ENCODE measurements at places on chromosomes 1 and 21.

- no peak for DNase-seq
Observed at GRCh38 chr1:246828818-246829217, 102.9 kb downstream of the AHCTF1 start.

DNA sequence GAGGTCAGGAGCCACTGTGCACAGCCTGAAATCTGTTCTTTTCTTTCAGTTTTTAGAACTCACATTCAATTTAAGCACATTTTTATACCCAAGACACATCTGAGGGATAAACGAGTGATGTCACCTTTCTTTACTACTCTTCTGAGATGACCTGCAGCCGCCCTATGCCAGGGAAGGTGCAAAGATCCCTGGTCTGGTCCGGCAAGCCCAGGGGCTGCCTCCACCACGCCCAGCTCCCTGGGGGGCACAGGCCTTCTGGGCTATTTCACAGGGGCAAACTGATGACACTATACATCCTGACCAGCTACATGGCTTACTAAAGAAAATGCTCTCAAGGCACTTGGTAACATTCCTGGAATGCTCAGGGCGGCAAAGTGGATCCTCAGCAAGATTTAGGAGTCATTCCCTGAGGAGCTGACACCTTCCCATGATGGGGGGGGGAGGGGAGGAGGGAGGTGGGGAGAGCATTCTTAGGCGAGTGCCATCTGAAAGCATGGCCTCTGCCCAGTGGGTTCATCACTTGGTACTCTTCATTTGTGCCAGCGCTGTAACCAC is 11.3 kb downstream of the MRAP start:
- DNase-seq: no peak

DNA sequence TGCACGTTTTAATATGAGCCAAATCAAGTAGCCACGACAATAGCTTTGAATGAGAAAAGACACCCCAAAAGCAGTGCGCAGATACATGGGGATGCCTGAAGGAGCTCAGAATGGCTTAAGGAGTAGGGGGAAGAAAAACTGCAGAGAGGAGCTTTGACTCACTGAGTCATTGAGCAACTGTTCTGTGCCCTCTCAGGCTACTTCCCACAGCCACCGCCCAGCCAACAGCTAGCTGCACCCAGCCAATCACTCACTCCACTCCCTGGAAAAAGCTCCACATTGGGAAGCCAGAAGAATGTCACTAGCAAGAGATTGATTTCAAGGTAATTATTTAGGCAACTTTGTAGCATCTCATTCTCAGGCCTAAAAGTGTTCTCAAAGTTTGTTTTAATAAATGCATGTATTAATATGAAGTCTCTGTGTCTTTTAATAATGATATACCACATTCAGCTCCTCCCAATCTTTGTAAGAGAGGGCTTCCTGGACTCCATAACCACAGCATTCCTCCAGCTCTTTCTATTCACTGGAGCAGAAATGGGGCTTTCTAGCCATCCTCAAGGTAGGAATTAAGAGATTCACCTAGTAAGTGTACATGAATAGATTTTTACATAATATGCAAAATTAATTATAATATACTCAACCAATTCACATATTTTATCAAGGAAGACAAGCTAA is 16.8 kb downstream of the DUSP10 start:
- no peak for DNase-seq

GRCh38 chr1:210250665-210250997 is 18.0 kb downstream of the SERTAD4 start:
- peak; percentile 80 for DNase-seq

- no peak for DNase-seq
Observed at GRCh38 chr1:244968881-244969280, 104.5 kb upstream of the HNRNPU start.

- no peak for DNase-seq
Observed at GRCh38 chr1:152013664-152014237, 20.1 kb upstream of the S100A10 start.

- DNase-seq: peak; percentile 68
Observed at GRCh38 chr1:21524686-21525339, 15.6 kb downstream of the ALPL start.

- no peak for DNase-seq
Observed at GRCh38 chr1:81689531-81689941, 111.2 kb upstream of the ADGRL2 start.

GRCh38 chr21:44681861-44682579 is at the start of gene KRTAP12-1:
Gene KRTAP12-1, minus strand, starts transcription at chr21:44682163. Its CDS starts 40 bp downstream, at chr21:44682123.
- DNase-seq: no peak

- DNase-seq: no peak
Observed at GRCh38 chr1:32311709-32312393, 20.0 kb downstream of the HDAC1 start.

- DNase-seq: no peak
Observed at GRCh38 chr1:223229756-223230155, 86.7 kb upstream of the TLR5 start.

DNA sequence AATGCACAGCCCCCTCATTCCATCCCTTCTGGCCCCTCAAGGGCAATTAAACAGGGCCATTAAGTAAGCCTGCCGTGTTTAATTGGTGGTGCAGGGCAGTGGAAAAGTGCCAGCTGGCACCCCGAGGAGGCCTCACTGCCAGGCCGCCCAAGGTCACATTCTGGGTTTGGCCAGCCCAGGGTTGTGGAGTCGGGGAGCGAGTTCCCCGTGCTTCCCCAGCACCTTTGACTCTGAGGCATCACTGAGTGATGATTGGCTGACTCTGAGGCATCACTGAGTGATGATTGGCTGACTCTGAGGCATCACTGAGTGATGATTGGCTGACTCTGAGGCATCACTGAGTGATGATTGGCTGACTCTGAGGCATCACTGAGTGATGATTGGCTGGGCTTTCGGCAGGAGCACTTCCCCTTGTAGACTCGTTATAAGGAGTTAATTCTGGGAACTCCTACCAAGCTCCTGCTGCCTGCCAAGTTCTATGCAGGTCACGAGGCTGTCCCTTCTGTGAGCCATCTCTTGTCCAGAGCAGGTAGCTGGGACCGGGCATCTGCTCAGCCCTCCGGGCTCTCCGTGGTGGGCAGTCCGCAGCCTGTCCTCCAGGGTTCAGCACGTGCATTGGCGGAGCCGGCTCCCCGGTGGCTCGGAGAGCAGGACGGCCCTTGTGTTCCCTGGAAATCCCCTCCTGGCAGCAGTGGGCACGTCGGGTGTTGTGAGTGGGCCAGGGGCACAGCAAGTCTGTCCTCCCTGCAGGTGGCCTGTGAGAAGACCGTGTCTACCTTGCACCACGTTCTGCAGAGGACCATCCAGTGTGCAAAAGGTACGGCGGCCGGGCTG is 20.9 kb downstream of the CSTB start:
- no peak for DNase-seq

DNA sequence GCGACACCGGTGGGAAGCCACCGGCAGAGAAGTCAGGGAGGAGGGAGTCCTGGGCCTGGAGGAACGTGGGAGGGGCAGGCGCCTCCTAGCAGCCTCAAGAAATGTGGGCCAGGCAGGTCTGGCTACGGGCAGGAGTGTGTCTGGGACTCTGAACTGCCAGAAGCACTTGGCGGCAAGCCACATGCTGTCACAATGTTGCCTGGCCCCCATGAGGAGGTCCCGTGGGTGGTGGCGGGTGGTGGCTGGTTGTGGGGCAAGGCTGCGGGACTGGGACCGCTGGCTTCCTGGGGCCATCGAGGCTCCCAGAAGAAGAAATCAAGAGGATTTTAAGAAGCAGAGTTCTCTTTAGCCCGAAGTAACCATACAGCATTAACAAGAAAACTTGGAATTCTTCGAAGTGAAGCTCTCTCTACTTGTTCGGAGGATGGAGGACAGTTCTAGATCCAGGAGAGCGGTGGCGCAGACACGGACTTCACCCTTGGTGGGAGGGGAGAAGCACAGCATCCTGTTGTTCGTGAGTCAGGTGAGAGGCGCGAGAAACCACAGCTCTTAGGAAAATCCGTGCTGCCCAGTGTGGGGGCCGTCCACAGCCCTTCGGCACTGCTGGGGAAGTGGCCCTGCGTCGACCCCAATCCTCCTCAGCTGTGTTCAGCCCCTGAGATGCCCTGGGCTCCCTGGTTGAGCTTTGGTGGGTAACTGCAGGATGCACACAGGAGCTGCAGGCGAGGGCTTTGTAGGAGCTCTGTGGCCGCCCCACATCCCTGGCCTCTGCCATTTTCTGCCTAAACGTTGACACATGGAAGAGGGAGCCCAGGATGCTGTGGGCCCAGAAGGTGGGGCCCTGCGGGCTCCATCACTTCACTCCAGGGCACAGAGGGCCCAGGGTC is 12.4 kb downstream of the SKI start:
- no peak for DNase-seq

DNA sequence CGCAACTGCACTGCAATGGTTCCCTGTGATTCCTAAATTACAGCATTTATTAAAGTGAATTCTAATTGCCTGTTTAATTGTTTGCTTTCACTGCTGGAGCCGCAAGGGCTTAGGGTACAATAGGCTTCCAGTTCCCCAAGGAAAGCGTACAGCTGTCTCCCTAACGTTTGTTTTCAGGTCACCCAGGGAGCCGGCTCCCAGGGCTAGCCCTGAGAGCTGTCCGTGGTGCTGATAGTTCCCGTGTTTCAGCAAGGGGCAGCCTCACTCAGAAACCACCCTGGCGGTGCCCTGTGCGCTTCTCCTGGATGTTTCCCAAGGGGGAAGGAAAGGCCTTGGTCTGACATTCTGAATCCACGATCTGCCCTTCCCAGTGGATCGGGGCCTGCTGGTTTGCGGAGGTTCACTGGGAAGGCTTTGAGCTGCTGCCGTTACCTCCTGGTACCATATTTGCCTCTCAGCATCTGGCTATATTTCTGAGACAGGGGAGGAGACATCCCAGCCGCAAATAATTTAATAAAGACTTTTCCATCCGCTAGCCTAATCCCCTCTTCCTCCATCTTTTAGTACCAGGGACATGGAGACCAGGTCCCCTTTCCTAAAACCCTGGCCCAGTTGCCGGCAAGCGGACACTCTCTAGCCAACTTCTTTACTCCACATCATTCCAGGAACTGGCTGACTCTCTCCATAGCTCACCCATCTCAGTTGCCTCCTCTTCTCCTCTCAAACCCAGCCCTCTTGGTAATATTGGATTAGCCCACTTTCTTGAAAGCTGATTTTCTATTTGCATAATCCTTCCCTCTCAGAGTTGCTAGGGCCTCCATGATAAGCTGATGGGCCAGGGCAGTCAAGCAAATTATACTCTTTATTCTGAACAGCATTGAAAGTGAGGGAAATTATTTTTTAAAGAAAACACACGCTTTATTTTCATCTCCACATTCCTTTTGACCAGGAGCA is 149.0 kb downstream of the IGSF21 start:
- no peak for DNase-seq

GRCh38 chr21:28875078-28875477 is 117.6 kb downstream of the LTN1 start:
- DNase-seq: no peak

- DNase-seq: no peak
Observed at GRCh38 chr1:115337633-115338456, at the start of gene NGF. Gene NGF, minus strand, starts transcription at chr1:115338249. Its CDS starts 51,454 bp downstream, at chr1:115286795.

DNA sequence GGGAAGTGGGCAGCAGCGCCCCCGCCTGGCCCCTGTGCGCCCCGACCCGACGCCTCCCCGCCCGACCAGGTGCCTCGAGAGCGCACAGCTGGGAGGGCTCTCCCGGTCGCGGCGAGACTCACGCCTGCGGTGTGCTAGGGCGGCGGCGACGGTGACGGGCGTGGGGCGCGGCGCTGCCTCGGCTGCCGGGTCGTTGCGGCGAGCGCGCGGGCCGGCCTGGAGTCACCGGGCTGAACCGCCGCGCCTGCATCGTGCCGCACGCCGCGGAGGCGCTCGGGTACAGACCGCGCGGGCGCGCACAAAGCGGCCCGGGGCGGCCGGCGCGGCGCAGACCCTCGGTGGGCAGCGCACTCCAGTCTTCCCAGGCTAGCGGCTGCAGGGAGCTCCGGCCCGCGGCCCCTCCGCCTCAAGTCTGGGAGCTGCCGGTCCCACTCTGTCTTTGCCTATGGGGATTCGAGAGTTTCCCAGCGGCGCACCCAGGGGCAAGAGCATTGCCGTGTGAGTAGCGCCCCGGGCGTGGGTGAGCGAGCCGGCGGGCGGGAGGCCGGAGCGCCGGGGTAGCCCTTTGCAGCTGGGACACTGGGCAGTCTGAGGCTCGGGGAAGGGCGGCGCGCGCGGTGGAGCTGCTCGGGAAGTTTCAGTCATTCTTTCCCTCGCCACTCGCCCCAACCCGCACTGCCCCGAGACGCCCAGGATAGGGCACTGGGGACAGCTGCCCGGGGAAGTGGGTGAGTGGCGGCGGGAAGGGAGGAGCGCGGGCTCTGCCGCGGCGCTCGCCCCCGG is at the start of gene SLC35F3:
Gene SLC35F3 (plus strand): TSS at position 44 of the 783 bp plus-strand sequence.
- no peak for DNase-seq

GRCh38 chr1:168050307-168050706 is 86.4 kb downstream of the GPR161 start:
- no peak for DNase-seq

GRCh38 chr1:77283701-77284425 is 2.0 kb downstream of the AK5 start:
- no peak for DNase-seq

GRCh38 chr1:226444901-226445300 is 37.0 kb upstream of the PARP1 start:
- DNase-seq: no peak

DNA sequence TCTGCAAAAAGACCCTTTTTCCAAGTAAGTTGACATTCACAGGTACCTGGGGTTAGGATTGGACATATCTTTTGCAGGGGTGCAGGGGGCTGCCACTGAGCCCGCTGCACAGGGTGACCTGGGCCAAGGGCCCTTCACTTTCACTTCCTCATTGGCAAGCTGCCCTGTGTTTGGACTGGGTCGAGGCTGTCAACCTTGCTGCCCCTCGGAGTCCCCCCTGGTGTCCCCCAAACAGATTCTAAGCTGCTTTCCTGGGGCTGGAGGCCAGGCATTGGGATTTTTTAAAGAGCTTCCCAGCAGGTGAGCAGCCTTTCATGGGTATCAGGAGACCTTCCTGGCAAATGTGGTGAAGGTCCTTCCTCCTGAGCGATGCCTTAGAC is 7.9 kb upstream of the UMODL1 start:
- no peak for DNase-seq

- no peak for DNase-seq
Observed at GRCh38 chr1:18145851-18146618, 38.4 kb downstream of the IGSF21 start.

DNA sequence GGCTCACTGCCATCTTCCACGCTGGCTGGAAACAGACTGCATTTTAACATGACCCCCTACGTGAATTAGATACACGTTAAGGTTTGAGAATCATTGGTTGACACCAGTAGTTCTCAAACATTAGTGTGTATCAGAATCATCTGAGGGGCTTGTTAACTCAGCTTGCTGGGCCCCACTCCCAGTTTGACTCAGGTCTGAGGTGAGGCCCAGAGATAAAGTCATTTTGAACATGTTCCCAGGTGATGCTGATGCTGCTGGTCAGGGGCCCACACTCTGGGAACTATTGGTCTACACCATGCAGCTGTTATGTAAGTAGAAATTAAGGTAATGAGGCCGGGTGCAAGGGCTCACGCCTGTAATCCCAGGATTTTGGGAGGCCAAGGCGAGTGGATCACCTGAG is 1.3 kb downstream of the LSM10 start:
- no peak for DNase-seq

DNA sequence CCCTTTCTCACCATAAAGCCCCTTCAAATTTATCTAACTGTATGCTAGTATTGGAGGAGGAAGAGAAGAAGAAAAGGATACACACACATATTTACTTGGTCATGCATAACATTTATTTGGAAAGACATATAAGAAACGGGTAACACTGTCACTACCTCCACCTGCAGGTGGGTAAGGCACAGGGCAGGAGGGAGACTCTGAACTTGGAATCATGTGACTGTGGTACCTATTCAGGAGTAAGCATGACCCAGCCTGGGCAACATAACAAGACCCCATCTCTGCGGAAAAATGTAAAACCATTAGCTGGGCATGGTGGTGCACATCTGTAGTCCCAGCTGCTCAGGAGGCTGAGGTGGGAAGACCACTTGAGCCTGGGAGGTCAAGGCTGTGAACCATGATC is 1.4 kb upstream of the PADI6 start:
- DNase-seq: no peak

GRCh38 chr1:226261818-226262217 is 38.4 kb downstream of the MIXL1 start:
- no peak for DNase-seq
